ENCODE measurements at places on chromosomes 2 and 18.

DNA sequence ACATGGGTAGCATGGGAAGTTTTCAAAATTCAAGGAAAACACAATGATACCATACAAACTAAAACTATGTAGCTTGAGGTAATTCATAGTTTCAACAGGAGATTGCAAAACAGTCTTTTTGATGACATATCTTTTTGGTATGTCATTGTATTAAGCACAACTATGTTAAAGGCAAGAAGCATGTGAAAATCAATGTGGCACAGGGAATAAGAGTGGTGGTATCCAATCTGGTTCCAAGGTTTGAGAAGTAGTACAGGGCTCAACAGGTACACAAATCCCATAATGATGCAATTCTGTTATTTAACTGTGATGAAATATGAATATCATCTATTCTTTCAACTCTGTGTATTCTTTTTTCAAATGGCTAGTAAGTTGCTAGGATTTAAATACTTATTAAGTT lies 16.4 kb upstream of the DLX2 start:
- no peak for DNase-seq

GRCh38 chr2:195592105-195592504 lies 64.9 kb upstream of the SLC39A10 start:
- DNase-seq = no peak

GRCh38 chr2:173567493-173567892 lies 212.8 kb downstream of the CDCA7 start:
- no peak for DNase-seq

- DNase-seq = no peak
Observed at GRCh38 chr2:168084288-168084687, 163.1 kb downstream of the STK39 start.

DNA sequence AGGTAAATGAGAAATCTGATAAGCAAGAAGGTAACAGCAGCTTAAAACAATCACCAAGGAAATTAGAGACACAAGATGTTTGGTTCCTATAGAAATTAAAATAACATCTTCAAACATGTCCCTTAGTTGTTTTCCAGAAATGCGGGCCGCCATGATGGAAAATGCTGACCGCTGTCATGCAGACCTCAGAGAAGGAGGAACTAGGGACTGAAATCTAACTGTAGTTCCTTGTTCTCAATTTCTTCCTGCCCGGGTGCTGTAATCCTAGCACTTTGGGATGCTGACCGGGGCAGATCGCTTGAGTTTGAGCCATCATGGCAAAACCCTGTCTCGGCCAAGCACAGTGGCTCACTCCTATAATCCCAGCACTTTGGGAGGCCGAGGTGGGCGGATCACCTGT lies 51.1 kb downstream of the TEX51 start:
- no peak for DNase-seq

DNA sequence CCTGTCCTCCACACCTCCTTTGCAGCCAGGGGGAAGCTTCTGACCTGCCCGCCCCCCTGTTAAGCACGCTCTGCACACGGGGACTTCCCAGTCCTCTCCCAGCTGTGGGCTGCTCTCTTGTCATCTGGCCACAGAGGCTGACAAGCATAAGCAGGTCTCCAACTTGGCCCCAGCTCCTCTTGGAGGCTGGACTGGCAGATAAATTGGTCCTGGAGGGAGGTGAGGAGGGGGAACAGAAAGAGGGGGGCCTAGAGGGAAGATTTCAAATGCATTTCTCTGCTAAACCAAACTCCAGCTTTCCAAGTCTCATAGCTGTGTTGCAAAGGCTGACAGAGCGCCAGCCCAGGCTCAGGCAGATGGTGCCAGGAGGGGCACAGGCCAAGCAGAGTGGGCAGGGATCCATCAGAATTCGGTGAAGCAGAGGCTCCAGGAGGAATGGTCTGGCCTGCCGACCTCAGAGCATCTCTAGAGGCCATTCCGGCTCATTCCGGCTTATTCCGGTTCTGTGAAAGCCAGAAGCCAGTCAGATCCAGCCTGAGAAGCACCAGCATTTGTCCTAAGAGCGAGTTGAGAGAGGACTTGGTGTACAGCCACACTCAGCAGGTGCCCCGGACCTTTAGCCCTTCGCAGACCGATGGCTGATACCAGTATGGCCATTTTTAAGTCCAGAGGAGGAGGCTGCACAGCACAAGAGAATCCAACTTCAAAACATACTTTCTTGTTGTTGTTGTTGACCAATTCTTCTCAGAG lies 508.9 kb upstream of the MYT1L start:
- DNase-seq = no peak

DNA sequence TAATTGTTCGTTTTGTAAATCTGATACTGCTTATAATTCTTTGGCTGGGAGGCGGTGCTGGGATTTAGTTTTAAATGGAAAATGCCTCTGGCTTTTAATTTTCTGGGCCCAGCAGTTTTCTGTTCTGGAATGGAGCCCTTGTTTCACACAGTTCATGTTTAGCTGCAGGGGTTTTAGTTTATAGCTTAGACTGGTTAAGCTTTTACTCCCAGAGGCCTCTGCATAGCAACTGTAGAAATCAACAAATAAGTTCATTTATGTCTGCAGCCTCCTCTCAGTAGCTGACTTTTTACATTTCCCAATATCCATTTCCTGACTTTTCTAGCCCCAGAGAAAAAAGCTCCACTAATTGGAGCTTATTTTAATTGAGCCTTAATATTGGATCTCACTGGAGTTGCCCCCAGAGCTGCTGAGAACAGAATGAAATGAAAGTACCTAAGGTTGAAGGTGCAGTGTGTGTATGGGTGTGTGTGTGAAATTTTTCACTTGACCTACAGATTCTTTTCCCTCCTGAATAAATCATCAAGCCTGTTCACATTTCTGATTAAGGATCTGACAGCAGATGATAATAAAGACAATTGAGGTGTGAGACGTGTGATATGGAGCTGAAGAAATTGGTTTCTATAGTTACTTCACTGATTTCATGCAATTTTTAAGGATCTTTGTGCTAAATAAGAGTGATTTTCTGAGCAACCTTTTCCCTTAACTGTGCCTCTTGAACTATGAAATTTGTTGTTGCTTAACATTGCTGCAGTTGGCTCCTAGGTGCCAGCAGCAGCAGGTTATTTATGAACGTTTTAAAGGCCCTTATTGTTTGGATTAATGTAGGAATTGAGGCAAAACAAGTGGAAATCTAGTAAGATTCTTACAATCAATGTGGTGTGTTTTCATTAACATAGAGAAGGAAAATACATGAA lies 109.6 kb downstream of the TAF4B start:
- DNase-seq = no peak

- no peak for DNase-seq
Observed at GRCh38 chr2:62467475-62468321, 38.3 kb downstream of the TMEM17 start.

GRCh38 chr2:106269591-106270291 lies 75.6 kb upstream of the UXS1 start:
- no peak for DNase-seq

DNA sequence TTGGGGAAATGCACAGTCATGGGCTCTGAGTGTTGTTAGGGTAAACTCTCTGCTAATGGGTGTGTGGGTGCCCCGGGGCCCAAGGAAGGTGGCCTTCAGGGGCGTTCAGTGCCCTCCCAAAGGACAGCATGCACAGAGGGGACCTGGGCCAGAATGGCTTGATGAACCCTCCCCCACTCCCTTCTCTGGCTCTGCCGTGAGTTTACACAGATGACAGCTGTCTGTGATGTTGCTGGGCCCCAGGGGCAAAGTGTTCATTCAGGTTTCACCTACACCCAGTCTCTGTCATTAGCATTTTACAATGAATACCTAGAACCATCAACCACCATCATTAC lies 3.2 kb downstream of the NPPC start:
- no peak for DNase-seq

DNA sequence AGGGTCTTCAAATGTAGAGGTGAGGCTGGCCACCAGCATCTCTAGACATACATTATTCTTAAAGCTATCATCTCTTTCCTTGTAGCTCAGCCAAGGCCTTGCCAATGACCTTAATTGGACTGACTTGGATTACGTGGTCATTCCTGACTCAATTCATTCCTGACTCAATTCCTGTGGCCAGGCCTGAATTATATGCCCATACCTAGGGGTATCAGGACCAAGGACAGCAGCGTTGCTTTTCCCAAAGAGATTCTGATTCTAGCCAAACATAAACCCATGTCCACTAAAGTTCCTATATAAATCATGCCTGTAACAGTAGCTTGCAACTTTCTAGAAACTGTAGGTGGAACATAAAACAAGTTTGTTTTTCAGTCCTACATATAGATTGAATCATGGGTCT lies 231.7 kb downstream of the ARL6IP6 start:
- no peak for DNase-seq

DNA sequence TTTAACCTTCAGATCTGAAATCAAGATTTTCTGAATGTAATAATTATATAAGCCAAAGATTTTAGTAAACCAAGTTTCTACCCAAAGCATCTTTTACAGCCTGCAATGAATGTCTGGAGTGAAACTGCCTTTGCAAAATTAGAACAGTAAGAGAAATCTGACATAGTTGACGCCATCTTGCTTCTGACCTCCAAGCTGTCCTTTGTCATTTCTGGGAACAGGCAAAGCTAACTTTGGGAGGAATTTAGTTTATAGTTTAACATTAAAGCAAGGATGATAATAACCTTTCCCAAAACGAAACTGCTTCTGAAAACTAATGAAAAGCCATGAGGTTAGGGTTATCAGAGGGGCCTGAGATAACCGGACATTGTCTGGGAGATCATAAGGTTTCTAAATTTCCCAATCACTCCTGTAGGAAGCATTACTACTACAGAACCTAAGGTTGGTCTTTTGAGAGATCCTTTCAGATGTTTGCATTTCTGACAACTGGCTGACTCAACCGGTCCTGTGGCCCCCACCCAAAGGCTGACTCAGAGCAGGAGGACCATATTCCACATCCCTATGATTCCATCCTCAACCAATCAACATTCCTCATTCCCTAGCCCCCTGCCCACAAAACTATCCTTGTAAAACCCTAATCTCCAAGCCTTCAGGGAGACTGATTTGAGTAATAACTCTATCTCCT lies 124.5 kb downstream of the TMEM131 start:
- no peak for DNase-seq

DNA sequence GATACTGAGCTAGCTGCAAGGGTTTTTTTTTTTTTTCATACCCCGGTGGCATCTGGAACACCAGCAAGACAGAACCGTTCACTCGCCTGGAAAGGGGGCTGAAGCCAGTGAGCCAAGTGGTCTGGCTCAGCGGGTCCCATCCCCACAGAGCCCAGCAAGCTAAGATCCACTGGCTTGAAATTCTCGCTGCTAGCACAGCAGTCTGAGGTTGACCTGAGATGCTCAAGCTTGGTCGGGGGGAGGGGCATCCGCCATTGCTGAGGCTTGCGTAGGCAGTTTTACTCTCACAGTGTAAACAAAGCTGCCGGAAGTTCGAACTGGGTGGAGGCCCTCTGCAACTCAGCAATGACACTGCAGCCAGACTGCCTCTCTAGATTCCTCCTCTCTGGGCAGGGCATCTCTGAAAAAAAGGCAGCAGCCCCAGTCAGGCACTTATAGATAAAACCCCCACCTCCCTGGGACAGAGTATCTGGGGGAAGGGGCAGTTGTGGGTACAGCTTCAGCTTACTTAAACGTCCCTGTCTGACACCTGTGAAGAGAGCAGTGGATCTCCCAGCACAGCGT lies 5.1 kb upstream of the MIB1 start:
- DNase-seq = peak; percentile 7

DNA sequence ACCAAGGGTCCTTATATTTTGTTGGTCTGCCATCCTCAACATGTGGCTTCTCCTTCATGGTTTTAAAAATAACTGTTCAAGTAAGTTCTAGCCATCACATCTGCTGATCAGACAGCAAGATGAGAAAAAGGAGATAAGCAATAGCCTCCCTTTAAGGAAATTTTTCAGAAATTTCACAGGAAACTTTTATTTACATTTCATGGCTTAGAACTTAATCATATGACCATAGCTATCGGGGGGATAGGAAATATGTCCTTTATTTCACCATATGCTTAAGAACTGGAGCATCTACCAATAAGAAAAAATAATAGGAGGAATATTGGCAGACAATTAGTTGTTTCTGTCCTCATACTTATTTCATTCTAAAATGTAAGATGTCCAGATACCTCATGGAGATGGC lies 16.2 kb downstream of the ATF2 start:
- DNase-seq = no peak

DNA sequence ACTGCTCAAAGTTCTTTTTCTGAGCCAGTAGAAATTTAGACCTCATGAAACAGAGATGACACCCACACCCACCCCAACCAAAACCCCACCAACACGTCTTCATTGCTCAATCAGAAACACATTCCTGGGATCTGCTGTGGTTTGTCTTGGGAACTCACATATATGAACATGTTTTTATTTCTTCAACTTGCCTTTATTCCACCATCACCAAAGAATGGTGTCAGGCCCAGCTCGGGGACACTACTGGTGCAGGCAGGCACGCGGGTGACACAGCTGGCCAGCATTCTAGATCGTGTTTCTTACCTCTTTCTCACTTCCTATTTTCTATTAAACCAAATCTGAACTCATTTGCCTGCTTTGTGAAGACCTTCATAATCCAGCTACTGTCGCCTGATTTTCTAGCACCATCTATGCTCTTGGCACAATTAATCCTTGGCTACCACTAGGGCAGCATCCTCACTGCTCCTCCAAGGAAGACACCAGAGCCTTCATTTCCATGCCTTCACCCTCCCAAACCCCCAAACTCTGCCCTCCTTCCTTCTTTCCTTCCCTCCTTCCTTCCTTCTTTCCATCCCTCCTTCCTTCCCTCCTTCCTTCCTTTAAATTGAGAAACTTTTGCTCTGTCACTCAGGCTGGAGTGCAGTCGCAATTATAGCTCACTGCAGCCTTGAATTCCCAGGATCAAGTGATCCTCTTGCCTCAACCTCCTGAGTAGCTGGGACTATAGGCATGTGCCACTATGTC lies 157.1 kb downstream of the BCL2 start:
- DNase-seq = no peak

GRCh38 chr2:69514406-69514805 lies 77.2 kb upstream of the NFU1 start:
- no peak for DNase-seq

DNA sequence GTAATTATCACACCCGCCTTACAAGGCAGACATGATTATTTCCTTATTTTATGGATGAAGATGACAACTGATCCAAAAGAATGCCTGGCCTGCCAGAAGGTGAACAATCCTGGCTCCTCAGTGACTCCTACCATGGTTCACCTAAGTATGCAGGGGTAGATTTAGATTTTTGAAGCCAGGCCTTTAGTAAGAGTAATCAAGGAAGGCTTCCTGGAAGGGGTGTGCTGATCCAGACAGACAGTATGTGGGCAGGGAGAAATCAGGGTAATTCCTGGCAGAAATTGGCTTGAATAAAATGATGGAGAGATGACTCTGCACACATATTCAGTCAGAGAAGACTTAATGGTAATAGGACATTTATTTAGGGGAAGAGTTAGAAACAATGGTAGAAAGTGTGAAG lies 637.7 kb upstream of the FANCL start:
- no peak for DNase-seq

DNA sequence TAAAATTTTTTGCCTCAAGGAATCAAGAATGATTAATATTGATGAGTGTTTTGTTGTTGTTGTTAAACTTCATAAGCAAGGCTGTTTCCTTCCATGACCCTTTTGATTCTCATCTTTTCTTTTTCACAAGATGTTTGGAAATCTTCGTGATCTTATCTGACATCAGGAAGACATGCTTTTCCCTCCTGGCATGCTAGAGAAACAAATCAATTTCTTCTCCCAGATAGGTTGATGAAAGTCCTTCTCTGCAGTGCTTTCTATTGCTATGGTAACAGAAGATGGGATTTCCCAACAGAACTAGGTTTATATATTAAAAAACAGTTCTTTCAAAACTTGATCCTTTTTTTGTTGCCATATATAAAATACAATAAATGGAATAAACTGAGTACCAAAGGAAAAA lies 85.2 kb downstream of the EML6 start:
- no peak for DNase-seq

GRCh38 chr18:8995096-8995495 lies 107.4 kb upstream of the NDUFV2 start:
- DNase-seq = no peak

- DNase-seq = no peak
Observed at GRCh38 chr18:12543697-12544096, 114.2 kb downstream of the SPIRE1 start.

Measured in activated CD8-positive, alpha-beta memory T cell treated with anti-CD3 and anti-CD28 coated beads for 4 hours (primary cell).